ENCODE measurements at places on chromosomes 1 and 21.

DNA sequence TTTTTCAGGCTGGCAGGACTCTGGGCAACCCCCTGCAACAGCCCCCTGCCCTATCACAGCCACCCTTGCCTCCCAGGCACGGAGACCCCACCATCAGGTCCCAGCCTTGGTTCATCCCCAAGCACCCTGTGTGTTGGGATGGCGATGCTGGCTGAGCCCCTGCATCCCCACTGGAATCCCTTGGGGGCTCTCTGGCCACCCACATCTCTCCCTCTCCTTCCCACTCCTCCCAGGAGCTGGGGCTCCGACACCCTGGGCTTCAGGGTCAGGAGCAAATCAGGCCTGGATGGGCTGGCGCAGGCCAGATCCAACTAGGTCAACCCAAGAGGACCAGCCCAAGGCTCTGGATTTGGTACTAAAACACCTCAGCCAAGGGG lies 25.9 kb downstream of the COL6A1 start:
- no peak for DNase-seq

- no peak for DNase-seq
These were observed 12.0 kb upstream of the PRELP start for GRCh38 chr1:203463469-203464062.

- DNase-seq, result no peak
These were observed 43.8 kb downstream of the MACO1 start for GRCh38 chr1:25474439-25475047.

GRCh38 chr1:210901981-210902770 lies 231.8 kb downstream of the KCNH1 start:
- DNase-seq, result no peak

Measured in germinal center (tissue), 1 donor.